Colonic mucosa (tissue), 4 donors: ENCODE measurements at places on chromosomes 6 and 20.

GRCh38 chr6:146154197-146154596, 125.3 kb downstream of the GRM1 start:
- H3K27ac ChIP-seq, result no peak overlapping the region
- DNase-seq, result no peak
- no peaks in the 10 kb centered on the region for H3K36me3 ChIP-seq
- no peaks in the 10 kb centered on the region for H3K27me3 ChIP-seq

DNA sequence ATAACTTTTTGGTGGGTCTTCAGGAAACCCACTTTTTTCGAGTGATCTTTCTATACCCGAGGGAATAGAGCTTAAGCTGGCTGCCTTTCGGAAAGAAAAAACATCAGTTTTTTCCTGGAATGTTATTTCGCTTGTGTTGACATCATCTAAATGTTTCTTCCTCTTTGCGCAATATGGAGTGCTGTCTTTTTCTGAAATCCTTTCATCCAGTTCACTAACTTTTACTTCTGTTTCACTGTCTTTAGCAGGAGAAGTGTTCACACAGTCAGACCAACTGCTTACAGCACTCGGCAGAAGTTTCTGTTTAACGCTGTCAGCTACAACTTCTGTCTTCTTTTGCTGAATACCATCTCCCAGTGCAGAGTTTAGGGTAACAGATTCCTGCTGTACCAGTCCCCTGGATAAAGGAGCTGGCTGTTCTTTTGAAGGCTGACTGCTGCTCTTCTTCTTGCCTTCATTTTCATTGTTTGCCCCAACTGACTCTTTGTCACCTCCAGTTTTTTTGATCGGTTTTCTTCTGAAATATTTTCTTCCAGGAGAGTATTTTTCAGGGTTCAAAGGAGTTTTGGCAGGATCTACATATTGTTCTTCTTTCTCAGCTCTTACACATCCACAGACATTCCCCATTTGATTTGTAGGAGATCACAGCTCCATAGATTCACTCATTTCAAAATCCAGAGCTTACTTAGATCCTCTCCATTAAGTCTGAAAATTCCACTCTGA, 50.0 kb upstream of the DST start:
- no peak for DNase-seq
- H3K4me1 ChIP-seq, result no peaks in the 10 kb centered on the region
- peak overlapping the region; percentile 14 for H3K4me3 ChIP-seq
- no peaks in the 10 kb centered on the region for H3K36me3 ChIP-seq
- no peaks in the 10 kb centered on the region for H3K27me3 ChIP-seq

DNA sequence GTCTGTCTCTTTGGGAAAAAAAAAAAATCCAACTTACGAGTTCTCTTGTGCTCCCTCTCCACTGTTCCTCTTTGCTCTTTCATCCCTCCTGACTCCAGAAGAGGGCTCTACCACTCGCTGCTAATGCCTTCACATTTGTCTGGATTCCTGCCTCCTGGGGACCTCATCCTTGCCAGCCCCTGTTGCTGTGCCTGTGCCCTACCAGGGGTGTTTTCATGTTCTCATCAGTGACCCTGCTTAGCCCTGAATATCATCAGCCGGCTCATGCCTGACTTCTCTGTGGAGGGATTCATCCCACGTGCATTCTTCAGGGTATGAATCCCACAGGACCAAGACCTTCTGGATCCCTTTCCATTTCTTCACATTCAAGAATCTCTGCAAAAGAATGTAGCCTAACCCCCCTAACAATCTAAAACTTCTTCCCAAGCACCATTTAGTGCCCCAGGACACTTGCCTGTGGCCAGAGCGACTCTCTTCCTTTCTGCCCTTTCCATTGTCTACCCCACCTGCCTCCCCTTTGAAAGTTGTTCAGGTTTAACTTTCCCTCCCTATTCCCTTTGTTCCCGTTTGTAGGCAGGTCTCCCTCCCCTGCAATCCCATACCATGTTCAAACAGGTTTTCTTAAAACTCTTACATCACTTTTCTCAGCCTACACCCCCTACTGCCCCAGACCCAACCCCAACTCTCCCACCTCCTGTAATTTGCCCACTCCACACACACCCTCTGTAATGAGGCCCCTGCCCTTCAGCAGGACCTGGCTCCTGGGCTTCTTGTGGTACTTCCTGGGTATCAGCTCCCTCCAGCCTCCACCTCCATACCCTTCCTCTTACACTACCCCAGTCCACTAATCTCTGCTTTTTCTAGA, 50.2 kb downstream of the RREB1 start:
- H3K4me1 ChIP-seq, result peaks cover 12% of the 10 kb centered on the region
- no peak for DNase-seq
- H3K36me3 ChIP-seq, result no peaks in the 10 kb centered on the region
- no peak overlapping the region for H3K4me3 ChIP-seq

GRCh38 chr6:43887340-43887858, 117.4 kb downstream of the VEGFA start:
- no peak for DNase-seq
- H3K27me3 ChIP-seq, result no peaks in the 10 kb centered on the region
- no peaks in the 10 kb centered on the region for H3K36me3 ChIP-seq
- no peak overlapping the region for H3K27ac ChIP-seq
- H3K4me1 ChIP-seq, result no peaks in the 10 kb centered on the region

DNA sequence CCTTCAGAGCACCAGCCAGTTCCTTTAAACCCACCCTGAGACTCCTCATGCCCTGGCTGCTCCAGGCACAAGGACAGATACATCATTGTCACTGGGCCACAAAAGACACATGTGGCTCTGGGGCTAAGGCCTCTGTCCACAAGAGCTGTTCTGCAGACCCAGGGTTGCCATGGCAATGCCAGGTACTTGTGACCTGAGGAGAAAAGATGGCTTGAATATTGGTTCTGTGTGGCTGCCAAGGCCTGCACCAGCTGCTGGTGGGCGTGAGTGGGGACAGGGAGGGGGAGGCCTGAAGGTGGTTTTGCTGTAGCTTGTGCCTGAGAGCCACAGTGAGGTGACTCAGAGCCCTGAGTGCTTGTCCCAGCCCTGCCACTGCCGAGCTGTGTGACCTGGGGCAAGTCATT, 31.8 kb downstream of the SAYSD1 start:
- no peak overlapping the region for H3K27ac ChIP-seq
- no peak for DNase-seq
- H3K27me3 ChIP-seq, result no peaks in the 10 kb centered on the region
- no peaks in the 10 kb centered on the region for H3K4me1 ChIP-seq
- no peak overlapping the region for H3K4me3 ChIP-seq

DNA sequence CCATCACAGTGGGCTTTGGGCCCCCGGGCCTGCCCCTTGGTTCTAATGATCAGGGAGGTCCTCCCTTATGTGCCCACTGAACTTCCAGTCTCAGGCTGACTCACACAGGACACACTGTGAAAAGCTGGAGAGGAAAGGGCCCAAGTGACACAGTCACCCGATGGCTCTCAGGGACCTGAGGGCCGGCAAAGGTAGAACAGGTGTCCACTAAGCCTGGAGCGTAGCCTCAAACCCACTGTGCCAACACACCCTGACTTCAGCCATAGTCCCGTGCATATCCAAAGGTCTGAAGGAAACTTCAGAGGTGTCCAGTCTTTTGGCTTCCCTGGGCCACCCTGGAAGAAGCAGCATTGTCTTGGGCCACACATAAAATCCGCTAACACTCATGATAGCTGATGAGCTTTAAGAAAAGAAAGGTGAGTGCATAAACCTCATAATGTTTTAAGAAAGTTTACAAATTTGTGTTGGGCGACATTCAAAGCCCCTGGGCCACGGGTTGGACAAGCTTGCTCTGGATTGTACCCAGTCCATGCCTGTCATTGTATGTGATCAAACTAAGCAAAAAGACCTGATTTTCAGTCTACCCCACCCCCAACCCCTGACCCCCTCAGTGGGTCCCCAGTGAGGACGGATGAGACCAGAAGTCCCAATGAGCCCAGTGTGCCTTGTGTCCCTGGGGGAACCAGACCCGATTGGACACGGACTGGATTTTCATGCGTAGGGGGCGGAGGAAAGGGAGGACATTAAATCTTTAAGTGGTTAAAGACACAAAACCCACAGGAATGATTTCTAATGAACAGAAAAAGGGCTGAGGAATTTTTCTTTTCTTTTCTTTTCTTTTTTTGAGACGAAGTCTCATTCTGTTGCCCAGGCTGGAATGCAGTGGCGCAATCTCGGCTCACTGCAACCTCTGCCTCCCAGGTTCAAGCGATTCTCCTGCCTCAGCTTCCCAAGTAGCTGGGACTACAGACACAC, 6.1 kb downstream of the RAMACL start:
- no peak overlapping the region for H3K4me3 ChIP-seq
- H3K27ac ChIP-seq, result no peak overlapping the region
- no peaks in the 10 kb centered on the region for H3K27me3 ChIP-seq
- H3K4me1 ChIP-seq, result no peaks in the 10 kb centered on the region
- no peaks in the 10 kb centered on the region for H3K36me3 ChIP-seq

DNA sequence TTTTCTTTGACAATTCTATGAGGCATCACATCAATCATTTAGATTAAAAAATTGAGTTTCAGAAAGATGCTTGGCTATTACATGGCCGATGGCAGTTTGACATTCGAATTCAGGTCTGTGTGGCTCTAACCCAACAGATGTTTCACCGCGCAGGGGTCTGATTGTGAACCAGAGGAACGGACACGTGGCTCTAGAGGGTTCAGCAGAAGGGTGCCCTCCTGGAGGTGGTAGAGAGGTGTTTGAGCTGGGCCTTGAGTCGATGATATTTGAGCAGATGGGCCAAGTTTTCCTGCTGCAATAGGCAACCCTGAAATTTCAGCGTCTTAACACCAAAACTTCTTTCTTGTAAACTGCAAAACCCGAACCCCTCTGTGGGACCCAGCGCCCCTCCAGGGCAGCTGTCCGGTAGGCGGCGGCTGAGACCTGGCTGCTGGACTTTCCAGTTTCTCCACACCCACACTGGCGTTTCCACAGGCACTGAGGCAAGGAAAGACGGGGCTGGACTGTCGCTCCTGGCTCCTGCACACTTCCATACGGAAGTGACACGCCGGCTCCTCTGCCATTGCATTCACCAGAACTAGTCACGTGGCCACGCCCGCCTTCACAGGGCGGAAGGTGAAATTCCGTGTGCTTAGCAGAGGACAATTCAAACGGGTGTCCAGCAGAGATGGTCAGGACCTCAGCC, 11.3 kb upstream of the AFDN start:
- H3K4me3 ChIP-seq, result no peak overlapping the region
- H3K36me3 ChIP-seq, result no peaks in the 10 kb centered on the region
- H3K4me1 ChIP-seq, result no peaks in the 10 kb centered on the region
- no peak for DNase-seq

GRCh38 chr20:58597249-58597891, 53.7 kb upstream of the STX16 start:
- peak overlapping the region; percentile 23 for H3K27ac ChIP-seq
- no peaks in the 10 kb centered on the region for H3K27me3 ChIP-seq
- no peaks in the 10 kb centered on the region for H3K36me3 ChIP-seq
- DNase-seq, result peak; percentile 32

DNA sequence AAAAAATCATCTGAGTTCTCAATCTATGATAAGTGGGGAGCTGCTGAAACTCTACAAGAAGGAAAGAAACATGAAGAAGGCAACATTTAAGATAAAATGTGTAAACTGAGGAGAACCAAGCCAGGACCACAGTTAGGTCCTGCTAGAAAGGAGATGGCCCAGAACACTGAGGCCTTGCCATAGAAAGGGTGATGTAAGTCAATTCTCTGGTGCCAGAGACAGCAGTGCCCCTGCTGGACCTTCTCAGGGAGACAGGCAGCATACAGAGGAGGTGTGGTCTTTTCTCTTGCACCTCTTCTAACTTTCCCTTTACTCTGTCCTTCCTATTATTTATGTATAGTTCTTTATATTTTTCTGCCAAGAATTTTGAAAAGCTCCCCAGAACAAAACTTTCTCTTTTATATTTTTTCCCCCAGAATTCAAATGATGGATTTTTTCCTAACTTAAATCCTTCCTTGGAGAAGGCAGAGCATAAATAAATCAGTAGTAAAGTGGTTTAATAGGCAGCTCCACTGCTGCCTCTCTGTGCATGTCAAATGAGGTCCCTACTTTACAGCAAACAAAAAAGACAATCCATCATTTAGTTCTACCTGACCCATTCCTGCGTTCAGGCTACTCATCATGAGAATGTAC, 9.0 kb downstream of the UQCC2 start:
- H3K36me3 ChIP-seq, result no peaks in the 10 kb centered on the region
- no peaks in the 10 kb centered on the region for H3K4me1 ChIP-seq
- no peak overlapping the region for H3K27ac ChIP-seq
- H3K4me3 ChIP-seq, result no peak overlapping the region

DNA sequence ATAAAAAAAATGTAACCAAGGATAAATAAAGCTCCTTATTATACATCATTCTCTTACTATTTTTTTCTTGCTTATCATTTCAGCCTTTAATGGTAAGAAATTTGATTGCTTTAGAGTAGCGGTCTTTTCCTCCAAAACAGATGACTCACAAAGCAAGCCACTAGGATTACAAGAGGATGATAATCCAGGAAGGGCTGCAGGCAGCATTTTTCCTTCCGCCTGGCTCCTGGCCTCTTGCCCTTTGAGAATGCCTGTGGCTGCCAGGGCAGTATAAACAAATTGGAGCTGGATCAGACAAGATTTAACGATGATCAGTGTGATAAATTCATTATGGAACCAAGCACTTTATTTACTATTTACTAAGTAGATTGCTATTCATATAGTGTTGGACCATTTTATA, 9.7 kb upstream of the FBXL4 start:
- H3K27ac ChIP-seq, result no peak overlapping the region
- peak; percentile 52 for DNase-seq
- no peaks in the 10 kb centered on the region for H3K27me3 ChIP-seq
- no peaks in the 10 kb centered on the region for H3K4me1 ChIP-seq
- H3K36me3 ChIP-seq, result no peaks in the 10 kb centered on the region
- H3K4me3 ChIP-seq, result no peak overlapping the region

DNA sequence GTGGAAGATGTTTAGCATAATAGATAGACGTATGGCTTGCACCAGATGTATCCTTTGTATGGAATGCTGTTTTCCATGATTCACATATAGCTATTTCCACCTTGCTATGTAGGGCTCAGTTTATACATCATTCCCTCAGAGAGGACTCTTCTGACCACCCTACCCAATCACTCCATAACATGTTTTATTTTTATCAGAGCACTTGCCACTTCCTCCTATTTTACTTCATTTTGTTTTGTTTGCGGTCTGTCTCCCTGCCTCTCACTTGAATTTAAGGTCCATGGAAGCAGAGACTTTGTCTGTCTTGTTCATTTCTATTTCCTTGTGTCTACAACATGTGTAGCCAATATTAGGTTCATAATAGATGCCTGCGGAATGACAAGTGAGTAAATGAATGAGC, 266.9 kb upstream of the CITED2 start:
- H3K36me3 ChIP-seq, result no peaks in the 10 kb centered on the region
- no peak for DNase-seq
- H3K4me3 ChIP-seq, result no peak overlapping the region
- no peaks in the 10 kb centered on the region for H3K27me3 ChIP-seq

DNA sequence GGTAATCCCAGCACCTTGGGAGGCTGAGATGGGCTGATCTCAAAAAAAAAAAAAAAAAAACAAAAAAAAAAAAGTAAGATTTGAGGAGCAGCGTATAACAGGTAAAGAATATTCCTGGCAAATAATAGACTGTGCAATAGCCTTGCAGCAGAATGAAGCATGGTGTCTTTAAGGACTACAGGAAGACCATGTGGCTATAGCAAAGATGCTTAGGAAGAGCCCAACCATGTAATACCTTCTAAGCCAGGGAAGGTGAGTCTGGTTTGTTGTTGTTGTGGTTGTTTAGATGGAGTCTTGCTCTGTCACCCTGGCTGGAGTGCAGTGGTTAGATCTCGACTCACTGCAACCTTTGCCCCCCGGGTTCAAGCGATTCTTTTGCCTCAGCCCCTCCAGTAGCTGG, 14.3 kb upstream of the RBM39 start:
- DNase-seq, result no peak
- H3K4me1 ChIP-seq, result no peaks in the 10 kb centered on the region
- H3K4me3 ChIP-seq, result no peak overlapping the region
- H3K27ac ChIP-seq, result no peak overlapping the region

- DNase-seq, result no peak
- no peaks in the 10 kb centered on the region for H3K27me3 ChIP-seq
- H3K27ac ChIP-seq, result no peak overlapping the region
- no peaks in the 10 kb centered on the region for H3K36me3 ChIP-seq
These were observed 61.5 kb upstream of the RIPOR2 start for GRCh38 chr6:24997231-24997630.
